HT1080 (cell line): ENCODE measurements at places on chromosomes 4 and X.

GRCh38 chr4:153290134-153290533 is 54.4 kb upstream of the MND1 start:
- no peak for DNase-seq

DNA sequence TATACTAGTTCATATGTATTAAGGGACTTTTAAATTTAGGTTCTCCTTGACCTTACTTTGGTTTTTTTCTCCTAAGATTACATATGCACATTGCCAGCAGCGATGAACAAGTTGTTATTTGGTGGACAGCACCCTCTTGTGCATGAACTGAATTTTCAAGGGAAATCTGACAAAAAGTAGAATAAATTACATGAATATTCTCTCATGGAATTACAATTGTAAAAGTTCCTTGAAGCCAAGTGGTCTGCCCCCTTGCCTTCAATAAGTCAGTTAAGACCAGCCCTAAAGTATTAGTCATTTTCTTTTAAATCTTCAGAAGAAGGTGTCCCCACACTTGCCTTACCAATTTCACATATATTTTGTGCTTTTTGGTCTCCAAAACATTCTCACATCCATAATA is 30.7 kb upstream of the SMARCA5 start:
- DNase-seq: peak; percentile 46

DNA sequence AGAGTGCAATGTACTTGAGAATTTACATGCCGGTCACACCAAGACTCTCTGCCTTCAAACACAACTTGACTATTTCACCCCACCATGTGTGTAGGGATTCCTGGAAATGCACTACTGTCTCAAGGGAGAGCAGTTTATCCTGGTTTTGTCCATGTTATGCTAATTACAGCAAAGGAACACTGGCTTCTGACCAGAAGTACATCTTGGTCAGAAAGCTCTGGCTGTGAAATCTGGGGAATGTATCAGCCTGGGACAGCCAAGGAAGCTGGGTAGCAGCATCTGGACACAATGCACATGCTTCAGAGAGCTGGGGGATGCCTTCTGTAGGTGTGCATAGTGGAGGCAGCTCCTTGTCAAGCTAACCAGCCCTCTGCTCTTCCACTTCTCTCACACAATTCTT is 1432.6 kb upstream of the TENM3 start:
- DNase-seq: no peak

GRCh38 chrX:7218321-7219152 is 70.6 kb upstream of the PUDP start:
- no peak for DNase-seq

- no peak for DNase-seq
Measured at GRCh38 chr4:185656467-185656931, 121.2 kb upstream of the PDLIM3 start.

DNA sequence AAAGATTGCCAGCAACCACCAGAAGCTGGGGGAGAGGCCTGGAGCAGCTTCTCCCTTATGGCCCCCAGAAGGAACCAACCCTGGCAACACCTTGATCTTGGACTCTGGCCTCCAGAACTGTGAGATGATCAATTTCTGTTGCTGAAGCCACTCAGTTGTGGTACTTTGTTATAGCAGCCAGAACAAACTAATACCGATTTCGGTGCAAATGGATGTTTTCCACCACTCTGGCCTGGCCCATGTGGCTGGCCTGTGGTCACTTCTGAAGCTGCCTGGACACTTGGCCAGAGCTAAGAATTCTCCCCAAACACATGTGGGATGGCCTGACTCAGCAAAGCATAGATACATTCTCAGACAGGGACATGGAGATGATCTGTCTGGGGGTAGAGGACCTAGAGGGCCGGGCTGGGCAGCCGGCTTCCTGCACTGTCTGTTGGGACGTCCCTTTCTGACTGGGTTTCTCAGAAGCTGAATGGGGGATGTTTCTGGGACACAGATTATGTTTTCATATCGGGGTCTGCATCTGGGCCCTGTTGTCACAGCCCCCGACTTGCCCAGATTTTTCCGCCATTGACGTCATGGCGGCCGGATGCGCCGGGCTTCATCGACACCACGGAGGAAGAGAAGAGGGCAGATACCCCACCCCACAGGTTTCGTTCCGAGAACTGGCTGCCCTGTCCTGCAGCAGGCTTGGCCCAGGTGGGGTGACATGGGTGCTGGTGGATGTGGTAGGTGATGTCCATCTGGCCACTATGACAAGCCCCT is 4.1 kb downstream of the FOXP3 start:
- DNase-seq: no peak

- DNase-seq: peak; percentile 26
Measured at GRCh38 chr4:158025131-158025530, 147.7 kb downstream of the GASK1B start.

- DNase-seq: no peak
Measured at GRCh38 chr4:10973686-10974085, 289.1 kb upstream of the CLNK start.

- no peak for DNase-seq
Measured at GRCh38 chr4:75434105-75434504, 80.1 kb downstream of the RCHY1 start.

DNA sequence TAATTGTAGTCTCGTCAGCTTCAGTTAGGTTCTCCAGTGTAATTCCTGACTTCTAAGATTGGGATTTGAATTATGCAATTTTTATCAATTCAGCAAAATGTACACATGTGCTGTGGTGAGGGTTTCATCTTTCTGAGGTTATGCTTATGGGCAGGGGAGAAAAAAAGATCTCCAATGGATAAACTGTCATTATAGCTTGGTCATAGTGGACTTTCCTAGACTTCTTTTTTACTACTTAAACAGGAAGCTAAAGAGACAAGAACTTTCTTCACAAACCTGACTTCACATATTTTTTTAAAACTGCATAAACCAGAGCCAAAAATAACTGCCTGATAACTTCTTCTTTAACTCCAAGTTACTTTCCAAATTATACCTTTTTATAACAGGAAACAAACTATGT is 21.7 kb upstream of the SPP1 start:
- no peak for DNase-seq

DNA sequence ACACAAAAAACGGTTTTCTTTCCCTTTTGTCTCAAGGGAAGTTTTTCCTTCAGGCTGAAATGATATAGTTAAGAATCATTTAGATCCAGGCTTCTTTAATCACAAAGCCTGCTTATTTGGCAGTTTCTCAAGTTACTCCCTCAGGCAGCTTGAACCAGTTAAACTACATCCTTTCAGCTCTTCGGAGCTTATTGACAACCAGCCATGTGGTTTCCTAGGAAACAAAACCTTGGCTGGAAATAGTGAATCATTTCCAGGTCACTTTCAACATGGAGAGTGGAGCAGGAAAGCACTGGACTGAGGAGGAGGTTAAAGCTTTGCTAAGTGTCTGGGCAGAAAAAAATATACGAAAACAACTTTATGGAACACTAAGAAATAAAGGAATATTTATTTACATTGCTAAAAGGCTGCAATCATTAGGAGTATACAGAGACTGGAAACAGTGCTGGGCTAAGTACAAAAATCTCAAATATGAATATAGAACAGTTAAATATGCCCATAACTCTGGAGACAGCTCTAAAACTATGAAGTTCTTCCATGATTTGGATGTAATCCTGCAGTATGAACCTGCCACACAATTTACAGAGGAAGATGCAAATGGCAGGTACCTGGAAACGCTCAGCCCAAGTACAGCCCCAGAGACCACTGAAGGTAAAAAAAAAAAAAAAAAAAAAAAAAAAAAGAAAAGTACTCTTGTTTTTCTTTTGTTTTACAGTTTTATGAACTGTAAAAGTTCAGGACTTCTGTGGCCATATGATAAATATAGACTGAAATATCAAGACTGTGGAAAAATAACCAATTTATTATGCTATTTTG is 23.2 kb upstream of the AASDH start:
- DNase-seq: peak; percentile 96

GRCh38 chr4:89054627-89055026 is 2.4 kb downstream of the FAM13A start:
- DNase-seq: no peak

DNA sequence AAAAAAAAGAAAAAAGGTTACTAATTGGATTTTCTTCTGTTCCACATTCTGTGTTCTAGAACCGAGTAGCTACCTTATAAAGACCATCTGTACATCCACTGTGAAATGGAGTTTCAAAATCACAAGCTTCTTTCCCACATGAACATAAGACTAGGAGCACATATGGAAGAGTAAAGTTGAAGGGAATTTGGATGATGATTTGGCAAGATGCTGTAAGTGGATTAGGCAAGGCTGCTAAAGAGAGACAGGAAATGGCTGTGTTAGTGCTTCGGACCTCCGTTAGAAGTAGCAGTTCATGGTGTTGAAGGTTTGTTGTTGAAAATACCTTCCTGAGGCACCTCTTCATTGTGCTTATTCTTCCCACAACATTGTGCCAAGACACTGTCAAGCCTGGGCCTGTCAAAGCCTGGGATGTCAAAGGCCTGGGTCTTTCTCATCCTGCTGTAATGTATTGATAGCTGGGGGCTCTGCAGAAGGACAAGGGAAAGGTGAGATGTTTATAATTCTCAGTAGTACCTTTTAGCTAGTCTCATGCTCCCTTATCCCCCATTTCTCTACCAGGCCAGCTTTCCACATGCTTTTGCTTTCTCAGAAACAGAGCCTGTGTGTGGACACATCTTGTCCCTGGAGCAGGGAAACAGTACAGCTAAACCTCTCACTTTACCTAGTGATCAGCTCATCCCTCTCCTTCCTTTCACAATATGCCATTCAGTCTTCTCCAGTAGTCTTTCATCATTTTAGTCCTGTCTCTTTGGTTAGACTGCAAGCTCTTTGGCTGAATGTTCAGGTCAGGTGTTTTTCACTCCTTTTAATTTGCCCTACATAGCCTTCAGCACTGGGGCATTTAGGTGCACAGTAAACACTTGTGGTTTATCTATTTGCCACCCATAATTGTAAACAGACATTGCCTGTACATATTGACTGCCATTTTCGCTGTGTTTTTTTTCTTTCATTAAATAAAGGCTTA is 37.9 kb upstream of the CYP2U1 start:
- DNase-seq: no peak

- DNase-seq: no peak
Measured at GRCh38 chrX:20056704-20057103, 60.0 kb downstream of the MAP7D2 start.

- DNase-seq: no peak
Measured at GRCh38 chrX:57985951-57986350, 75.7 kb upstream of the ZXDA start.

- no peak for DNase-seq
Measured at GRCh38 chr4:189279188-189279587, 661.5 kb upstream of the FRG1 start.

GRCh38 chr4:175127314-175127713 is 209.2 kb downstream of the ADAM29 start:
- DNase-seq: peak; percentile 21

DNA sequence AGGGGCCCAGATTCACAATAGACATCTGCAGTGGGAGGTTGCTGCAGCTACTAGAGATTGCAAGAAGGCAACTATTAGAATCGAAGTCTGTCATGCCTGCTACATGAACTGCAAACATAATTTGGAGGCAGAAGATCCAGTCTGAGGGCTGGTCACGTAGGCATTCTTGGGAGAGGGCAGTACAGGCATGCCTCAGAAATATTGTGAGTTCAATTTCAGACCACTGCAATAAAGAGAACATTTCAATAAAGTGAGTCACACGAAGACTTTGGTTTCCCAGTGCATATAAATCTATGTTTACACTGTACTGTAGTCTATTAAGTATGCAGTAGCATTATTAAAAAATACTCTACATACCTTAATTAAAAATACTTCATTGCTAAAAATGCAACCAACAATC is 585.8 kb upstream of the FAT1 start:
- DNase-seq: peak; percentile 35

- no peak for DNase-seq
Measured at GRCh38 chrX:18883234-18883960, 100.5 kb downstream of the PHKA2 start.

DNA sequence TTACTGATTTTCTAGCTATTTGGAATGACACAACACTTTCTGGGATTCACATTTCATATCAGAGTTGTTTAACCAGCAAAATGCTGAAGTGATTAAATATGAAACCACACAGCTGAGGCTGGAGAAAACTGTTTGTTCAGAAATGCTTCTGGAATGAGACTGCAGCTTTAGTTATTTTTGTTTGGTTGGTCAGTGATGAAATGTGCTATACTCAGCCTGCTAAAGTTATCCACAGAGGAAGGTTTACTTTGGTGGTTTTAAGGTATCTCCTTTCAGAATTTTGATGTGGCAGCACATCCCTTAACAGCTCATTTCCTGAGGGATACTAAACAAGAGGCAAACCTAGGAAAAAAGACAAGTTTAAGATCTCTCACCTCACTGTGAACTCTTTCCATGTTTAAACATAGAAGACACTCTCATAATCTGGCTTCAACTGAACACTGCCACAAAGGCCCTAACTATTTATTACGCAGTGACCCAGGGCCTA is 106.6 kb upstream of the PDE5A start:
- peak; percentile 94 for DNase-seq

DNA sequence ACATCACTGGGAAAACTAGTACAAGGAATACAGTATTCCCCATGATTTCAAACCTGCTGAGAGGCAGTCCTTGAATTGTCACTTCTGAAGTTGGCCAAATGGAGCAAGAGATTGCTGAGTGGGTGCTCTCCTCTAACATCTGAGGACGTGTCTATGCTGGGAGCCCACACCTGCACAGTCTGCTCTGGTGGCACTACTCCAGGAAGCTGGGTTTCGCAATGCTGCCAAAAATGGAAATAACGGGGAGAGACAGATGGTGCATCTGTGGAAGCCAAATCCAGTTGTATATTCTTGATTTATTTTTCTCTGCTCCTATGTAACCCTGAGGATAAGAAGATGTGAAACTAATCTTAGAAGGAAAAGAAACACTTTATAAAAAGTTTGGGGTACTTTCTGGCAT is 240.1 kb upstream of the CTSO start:
- no peak for DNase-seq

GRCh38 chr4:102402223-102402622 is 56.9 kb upstream of the SLC39A8 start:
- no peak for DNase-seq

GRCh38 chr4:108384544-108384943 is 215.8 kb upstream of the LEF1 start:
- DNase-seq: no peak

DNA sequence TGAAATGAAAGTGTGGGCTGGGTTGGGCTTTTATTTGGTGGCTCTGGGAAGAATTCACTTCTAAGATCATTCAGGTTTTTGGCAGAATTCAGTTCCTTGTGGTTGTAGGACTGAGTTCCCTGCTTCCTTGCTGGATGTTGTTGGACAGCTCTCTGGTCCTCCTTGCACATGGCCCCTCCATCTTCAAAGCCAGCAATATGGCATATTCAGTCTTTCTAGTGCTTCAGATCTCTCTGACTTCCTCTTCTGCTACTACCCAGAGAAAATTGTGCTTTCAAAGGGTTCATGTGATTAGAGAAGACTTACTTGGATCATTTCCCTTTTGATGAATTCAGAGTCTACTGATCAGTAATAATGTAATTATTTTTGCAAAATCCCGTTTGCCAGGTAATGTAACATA is 12.8 kb upstream of the IGFBP7 start:
- DNase-seq: no peak

GRCh38 chr4:40289366-40290188 is 45.6 kb upstream of the CHRNA9 start:
- peak; percentile 67 for DNase-seq

DNA sequence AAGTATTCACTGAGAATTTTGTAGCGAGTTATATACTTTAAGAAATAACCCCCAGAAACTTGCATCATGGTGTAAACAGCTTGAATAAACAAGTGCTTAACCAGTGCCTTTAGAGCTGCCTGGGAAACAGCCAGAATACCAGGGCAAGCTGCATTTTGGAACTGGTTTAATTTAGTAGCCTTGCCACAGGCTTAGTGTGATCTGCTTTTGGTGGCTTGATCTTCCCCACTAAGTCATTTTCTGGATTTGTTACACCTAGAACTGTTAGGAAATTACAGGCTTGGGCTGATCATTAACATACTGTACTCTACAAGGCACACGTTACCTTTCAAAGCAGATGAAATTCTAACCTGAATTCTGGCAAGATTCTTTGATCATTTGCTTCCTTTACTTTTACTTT is 35.4 kb downstream of the NPNT start:
- no peak for DNase-seq
